Heart left ventricle (tissue), 16 donors: ENCODE measurements at places on chromosomes 3 and 15. TPM values are rescaled to one million over a fixed set of nuclear protein-coding genes. Genes with fewer than 3 reads are reported as not detected.

GRCh38 chr15:78263351-78263781, 996 bp upstream of the DNAJA4 start:
- no peak for DNase-seq

Gene NRROS
- total RNA-seq, result 3.6 TPM

DNA sequence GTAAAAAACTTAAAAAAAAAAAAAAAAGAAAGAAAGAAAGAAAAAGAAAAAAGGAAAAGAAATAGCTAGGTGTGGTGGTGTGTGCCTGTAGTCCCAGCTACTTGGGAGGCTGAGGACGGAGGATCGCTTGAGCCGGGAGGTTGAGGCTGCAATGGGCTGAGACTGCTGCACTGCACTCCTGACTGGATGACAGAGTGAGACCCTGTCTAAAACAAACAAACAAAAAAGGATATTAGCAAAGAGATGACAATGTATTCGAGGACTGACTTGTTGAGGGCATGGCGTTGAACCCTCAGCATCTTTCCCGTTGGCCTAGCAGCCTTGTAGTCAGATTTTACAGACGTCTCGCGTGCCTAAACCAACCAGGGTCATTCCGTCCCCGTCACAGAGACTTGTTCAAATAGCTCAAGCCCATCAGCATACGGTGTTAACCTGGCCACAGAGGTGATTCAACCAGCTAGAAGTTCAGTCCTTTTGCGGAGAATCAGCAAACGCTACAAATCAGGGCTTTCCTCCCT, 528 bp upstream of the NIT2 start:
- no peak for DNase-seq

- no peak for DNase-seq
Measured at GRCh38 chr3:172106989-172107388, 67.6 kb downstream of the FNDC3B start.

DNA sequence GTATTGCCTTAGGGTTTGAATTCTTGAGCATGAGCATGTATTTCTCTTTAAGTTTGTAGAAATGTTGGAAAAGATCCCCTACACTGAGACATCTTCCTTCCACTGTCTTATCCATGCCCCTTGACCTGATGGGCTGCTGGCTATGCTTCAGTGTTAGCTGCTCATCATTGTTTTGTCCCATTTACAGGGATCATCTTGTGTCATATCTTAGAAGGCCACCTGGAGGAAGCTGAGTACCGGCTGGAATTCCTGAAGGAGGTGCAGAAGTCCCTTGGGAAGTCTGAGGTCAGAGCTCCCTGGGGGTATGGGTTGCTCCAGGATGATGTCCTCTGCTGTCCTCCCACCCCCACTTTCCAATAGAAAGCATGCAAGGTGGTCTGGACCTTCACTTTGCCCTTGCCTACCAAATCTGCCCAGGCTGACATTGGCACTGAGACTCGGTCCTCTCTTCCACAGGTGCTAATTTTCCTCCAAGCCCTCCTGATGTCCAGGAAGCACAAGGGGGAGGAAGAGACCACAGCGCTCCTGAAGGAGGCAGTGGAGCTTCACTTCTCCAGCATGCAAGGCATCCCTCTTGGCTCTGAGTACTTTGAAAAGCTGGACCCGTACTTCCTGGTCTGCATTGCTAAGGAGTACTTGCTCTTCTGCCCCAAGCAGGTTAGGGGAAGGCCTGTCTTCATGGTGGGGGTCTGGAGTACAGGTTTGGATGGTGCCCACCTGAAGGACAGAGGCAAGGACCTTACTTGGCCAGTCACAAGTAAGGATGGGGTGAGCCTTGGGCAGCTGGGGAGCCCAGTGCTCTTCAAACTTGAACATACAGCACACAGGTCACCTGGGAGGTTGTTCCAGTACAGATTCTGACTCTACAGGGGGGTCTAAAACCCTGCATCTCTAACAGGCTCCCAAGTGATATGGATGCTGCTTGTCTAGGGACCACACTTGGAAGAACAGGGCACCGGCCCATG, 17.7 kb downstream of the TTC21A start:
- DNase-seq, result no peak

Gene ACTC1
- 17,901 TPM for total RNA-seq

Gene CHL1
- total RNA-seq, result 5.9 TPM

Gene C3orf52
- 7.8 TPM for total RNA-seq

- DNase-seq, result no peak
Measured at GRCh38 chr3:50743643-50744042, 68.9 kb downstream of the DOCK3 start.

DNA sequence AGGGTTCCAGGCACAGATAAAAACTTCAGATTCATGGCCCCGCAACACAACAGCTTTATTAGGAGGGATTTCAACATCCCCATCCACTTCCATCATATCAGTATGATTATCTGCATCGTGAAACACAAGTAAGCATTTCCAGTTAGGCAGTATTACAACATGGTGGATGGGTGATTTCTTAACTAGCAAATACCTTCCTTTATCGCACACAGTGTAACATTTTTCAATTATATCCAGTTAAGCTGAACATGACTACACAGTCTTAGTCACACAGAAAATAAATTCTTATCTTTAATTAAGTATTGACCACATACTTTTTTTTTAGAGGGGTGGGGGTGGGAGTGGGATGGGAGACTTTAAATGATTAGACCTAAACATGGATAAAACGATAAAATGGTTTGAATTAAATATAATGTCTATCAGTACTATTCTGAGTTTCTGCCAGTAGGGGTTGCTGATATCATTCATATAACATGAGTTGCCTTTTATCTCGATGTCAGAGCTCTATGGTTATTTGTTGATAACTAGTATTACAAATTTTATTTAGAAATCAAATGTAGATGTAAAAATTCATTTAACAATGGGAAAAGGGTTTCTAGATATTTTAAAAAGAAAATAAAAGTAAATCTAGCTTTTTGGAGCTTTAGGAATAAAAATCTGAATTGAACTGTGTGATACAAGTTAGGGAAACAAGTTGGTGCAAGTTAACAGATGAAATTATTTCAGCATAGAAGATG, 146.6 kb downstream of the TBL1XR1 start:
- no peak for DNase-seq

Gene ADGRG7
- total RNA-seq, result not detected

- DNase-seq, result no peak
Measured at GRCh38 chr3:161559177-161559998, 62.8 kb downstream of the OTOL1 start.

Gene GOLGA6L10
- 0.84 TPM for total RNA-seq

Gene RRP9
- 7.0 TPM for total RNA-seq

- no peak for DNase-seq
Measured at GRCh38 chr15:62950462-62950931, 92.0 kb upstream of the TPM1 start.

Gene PARL
- 37.9 TPM for total RNA-seq

GRCh38 chr3:112389961-112390360, 57.0 kb downstream of the CD200 start:
- no peak for DNase-seq

GRCh38 chr15:53950572-53950971, 27.7 kb upstream of the UNC13C start:
- no peak for DNase-seq

DNA sequence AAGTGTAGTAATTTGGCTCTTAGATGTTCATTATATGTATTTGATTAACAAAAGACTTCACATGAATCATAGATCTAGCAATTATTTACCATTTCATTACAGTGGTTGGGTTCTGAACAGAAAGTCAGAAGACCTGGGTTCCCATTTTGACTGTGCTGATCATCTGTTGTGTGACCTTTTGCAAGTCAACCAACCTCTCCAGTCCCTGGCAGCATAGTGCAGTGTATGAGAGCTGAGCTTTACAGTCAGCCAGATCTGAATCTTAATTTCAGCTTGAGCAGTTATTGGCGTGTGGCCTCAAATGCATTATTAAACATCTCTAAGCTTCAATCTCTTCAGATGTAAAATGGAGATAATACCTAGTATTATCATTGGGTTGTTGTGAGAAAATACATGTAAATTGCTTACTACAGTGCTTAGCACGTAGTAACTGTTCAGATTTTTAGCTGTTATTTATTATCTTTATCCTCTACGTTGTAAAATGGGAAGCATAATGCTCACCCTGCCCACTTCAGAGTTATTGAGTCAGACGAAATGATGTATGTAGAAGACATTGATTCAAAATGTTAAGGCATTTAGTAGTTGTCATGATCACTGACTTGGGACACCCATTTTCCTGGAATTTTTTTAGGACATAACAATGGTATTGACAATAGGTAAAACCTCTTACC, 104.0 kb downstream of the KLHL25 start:
- no peak for DNase-seq

GRCh38 chr3:3699816-3700633, 99.2 kb upstream of the LRRN1 start:
- no peak for DNase-seq

- DNase-seq, result no peak
Measured at GRCh38 chr15:86877171-86877631, 797.5 kb downstream of the AGBL1 start.

- DNase-seq, result no peak
Measured at GRCh38 chr3:168112894-168113293, 17.2 kb upstream of the GOLIM4 start.

DNA sequence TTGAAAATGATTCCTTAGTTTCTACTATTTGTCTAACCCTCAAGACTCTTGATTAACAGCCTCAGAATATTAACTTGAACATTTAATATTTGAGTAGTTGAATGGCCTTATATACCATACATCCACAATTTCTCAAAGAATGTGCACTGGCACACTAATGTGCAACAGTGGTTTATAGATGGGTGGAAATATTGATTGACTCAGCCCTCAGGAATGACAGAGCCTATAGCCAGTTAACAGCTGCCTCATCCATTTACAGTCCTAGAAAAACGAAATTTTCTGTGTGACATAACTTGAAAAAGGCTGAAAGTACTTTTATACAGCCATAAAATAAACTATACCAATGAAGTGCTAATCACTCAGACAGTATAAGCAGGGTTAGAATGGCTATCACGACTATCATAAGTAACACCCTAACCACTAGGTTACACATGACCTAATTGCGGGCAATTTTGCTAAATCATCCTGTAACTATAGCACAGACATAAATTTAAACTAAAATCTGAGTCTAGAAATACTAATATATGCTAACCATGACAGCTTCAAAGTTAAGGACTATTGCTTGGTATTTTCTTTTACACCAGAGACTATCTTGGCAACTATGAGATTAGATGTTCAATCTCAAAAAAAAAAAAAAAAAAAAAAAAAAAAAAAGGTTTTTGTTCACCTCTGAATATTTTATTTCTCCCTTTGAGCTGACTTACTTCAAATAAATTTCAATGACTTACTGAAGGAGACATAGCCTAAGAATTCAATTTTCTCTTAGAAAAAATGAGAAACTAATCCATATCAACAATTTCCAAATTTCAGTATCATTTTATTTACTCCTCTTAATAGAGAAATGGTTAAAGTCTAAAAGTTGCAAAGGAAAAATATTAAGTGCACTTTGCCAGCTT, 9.3 kb downstream of the SECISBP2L start:
- no peak for DNase-seq

DNA sequence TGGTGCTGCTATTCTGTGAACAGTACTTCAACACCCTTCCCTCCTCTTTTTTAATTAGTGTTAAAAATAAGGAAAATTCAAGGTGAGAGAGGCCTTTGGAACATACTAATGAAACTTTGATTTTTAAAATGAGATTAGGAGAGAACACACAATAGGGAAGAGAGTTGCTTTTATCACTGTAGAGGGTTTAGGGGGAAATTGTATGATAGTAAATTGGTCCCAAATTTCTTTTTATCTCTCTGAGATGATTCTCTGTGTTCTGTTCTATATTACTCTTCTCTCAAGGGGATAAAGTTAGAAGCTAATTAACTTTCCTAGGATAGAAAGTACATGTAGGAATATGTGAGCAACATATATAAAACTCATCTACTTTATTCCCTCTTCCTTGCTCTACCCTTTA, 40.8 kb downstream of the ZFAND6 start:
- no peak for DNase-seq

Gene GORASP1
- total RNA-seq, result 41.5 TPM

DNA sequence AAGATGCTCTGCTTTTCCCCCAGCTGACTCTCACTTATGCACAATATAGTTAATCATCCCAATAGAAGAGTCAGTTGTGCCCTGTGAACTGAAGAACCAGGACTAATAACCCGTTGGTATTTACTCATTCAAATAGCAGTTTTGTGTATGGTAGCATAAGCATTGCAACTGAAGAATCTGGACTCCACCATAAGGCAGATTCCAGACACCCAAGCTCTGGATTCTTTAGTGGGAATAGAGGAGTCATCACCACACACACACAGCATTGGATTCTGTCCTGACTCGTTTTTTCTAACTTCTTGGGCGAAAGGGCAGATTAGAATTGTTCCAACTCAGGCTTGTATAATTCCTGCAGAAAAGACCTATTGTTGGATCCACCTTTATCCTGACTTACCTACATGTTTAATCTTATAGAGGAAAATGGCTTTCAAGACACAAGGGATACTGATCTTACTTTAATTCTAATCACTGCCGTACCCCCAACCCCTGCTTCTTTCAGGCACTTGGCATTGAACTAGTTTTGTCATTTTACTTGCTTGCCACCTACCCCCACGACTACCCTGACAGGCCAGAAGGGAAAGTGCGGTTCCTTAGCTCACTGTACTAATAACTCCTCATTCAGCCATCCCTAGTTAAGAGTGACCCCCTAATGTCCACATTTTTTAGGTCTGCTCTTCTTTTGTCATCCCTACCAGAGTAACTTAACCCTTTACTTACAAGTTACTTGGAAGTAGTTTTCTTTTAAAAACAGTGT, 42.3 kb downstream of the NKIRAS1 start:
- no peak for DNase-seq

- DNase-seq, result peak; percentile 30
Measured at GRCh38 chr3:119257654-119258410, 17.2 kb upstream of the B4GALT4 start.

GRCh38 chr3:194034346-194035336, 101.3 kb upstream of the HES1 start:
- no peak for DNase-seq

Gene ZNF770
- 25.0 TPM for total RNA-seq

DNA sequence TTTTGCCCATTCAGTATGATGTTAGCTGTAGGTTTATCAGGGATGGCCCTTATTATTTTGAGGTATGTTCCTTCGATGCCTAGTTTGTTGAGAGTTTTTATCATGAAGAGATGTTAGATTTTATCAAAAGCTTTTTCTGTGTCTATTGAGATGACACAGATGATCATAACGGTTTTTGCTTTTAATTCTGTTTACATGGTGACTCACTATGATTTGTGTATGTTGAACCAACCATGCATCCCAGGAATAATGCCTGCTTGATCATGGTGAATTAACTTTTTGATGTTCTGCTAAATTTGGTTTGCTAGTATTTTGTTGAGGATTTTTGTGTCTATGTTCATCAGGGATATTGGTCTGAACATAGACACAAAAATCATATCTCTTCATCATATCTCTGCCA, 8.3 kb downstream of the GPR156 start:
- no peak for DNase-seq

Gene DHFR2
- 5.4 TPM for total RNA-seq

DNA sequence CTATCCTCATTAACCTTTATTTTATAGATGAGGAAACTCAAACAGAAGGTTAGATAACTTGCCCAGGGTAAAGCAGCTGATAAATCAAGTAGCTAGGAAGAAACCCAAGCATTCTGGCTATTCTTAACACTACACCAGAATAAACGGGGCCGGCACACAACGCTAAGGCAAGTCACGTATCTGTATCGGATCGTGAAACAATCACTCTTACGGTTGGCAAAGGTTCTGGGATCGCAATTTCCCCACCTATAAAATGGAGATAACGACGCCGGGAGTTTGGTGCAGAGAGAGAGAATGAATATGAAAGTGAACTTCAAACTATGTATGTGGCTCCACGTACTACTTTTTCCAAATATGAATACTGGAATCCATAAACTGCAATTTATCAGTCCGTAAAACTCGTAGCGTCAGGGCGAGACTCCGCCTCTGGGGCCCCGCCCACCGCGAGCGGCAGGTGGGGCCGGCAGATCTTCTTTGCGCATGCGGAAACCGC, 252 bp upstream of the ARMC8 start:
- peak; percentile 88 for DNase-seq

Gene C3orf80
- not detected for total RNA-seq
